NCI-H2029 (cell line): ENCODE measurements at places on chromosomes 2 and 18.

DNA sequence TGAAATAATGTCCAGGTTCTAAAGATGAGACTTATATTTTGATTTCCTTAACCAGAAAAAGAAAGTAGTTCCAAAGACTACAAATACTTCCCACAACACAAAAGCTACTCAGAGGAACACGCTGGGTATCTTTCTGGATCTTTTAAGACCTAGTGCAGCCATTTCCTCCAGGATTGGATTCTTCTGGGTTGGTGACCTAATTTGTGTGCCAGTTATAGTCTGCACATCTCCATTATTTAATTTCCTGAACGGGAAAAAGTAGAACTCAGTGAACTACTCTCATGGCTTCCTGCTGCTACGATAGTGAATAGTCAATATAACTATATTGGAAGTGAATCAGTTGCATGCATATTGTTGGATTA is 1.5 kb downstream of the TMEM87B start:
- DNase-seq, result no peak

DNA sequence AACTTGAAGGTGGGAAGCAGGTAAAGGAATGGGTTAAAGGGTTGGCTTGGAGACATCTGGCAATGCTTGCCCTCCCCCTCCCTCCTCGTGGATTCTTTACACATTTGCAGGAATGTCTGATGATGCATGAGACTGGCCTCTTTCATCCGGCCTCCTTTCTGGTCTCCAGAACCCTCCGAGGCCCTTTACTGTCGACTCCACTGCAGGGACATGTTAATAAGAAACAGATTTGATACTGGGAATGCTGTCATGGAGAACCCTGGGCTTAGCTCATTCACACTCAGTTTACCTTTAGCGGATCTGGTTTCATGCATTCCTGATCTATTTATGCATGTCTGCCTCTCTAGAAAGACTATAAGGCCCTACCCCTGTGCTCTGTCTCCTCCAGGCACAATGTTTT is 238.7 kb downstream of the TGIF1 start:
- DNase-seq, result no peak

DNA sequence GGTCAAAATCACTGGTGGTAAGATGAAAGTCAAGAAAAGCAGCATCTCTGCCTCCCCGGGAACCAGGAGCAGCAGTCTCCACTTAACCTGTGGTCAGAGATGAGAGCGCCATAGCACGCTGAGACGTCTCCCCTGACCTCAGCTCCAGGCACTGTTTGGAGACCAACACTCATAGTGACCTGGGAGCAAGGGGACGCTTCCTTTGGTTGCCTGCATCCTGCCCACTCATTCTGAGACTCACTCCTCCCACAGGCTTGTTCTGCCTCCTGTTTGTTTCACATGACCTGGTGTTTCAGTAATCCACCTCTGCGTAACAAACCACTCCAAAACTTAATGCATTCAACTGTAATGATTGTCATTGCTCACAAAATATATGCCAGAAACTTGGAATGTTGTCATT is 139.3 kb downstream of the ACOXL start:
- DNase-seq, result no peak

DNA sequence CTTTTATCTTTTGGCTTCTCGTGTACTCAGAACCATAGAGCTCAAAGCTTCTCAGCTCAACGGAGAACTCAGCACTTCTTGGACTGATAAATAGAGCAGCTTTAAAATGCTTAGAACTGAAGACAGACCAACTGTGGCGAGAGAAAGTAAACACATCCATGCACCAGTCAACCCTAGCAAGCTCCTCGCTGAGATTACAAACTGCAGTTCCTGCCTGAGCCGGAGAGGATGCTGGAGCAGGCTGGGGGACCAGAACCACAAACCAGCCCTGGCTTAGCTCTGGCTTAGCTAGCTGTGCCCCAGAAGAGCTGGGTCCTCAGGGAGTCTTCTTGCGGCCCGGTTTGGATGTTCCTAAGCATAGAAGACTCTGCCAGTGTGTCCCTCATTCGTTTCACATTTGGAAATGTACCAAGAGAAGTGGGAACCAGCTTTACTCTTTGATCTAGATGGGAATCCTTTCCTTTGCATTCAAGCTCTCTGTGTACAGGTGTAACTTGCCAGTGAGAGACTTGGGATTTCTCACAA is 5.6 kb downstream of the PAX8 start:
- DNase-seq, result no peak

DNA sequence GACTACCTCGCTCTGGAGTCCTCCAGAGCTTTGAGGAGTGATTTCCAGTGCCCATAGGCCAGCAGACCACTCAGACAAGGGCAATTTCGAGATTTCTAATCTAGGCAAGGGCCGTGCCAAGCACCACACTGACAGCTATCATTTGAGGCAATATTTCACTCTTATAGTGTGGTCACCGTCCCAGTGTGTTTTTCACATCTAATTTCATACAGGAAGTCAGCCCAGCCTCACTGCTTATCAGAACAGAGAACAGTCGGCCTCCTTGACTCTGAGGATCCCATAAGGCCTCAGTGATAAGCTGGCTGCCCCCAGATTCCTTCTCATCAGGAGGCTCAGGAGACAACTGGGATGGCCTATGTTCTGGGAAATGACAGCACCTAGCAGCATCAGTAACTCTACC is 581 bp downstream of the CAPN14 start:
- DNase-seq, result no peak

GRCh38 chr2:36965751-36966369 is 476 bp downstream of the STRN start:
- no peak for DNase-seq

GRCh38 chr2:128262315-128263253 is 56.1 kb downstream of the HS6ST1 start:
- no peak for DNase-seq

DNA sequence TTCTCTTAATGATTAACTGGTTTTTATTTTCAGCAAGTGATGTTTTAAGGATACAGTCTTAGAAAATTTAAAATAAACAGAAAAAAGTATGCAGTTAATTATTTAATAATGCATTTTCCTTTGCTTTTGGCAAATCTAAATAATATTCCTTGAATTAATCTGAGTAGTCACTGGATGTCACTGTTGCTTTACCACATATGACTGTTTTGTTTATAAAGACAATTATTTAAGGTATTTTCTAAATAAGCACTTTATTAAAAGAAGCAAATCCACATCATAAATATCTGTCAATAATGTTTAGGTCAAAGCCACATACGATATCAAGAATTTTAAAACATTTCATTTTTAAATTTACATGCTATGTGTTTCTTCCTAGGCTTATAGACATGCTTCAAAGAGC is 40.6 kb upstream of the TFPI start:
- DNase-seq, result no peak

- no peak for DNase-seq
These were observed 173.0 kb downstream of the CTIF start for GRCh38 chr18:48711651-48712486.

DNA sequence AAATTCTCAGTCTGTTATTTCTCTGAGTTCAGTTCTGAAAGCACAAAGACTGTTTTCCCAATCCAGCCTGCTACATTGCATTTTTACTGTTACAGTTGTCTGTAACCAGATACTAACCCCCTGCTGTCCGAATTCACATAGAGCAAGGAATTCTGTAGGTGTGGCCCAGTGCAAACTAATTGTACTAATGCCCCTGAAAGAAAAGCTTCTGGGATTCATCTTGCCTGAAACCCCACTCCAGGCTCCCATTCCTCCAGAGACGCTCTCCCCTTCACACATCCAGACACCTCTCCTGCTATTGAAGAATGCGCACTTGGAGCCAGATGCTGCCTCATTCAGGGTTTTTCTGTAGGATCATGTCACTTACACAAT is 127.0 kb downstream of the TTC32 start:
- DNase-seq, result no peak

DNA sequence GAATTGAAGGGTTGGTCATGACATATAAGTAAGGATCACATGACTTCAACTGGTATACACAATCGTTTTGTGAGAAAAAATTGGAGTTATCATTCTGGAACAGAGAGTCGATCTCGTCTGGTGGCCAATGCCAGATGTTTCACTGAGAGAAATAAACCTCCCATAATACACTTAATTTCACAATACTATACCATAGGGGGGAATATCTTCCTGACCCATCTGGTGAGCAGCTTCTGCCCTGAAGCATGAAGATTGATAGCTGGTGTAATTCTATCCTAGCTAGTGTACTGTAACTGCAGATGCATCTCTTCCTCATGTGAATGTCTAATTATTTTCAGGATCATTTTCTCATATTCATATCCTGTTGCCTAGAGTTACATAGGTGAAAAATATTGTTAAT is 15.7 kb upstream of the CDH7 start:
- DNase-seq, result no peak

GRCh38 chr18:78678318-78678695 is 301.3 kb upstream of the SALL3 start:
- DNase-seq, result no peak

DNA sequence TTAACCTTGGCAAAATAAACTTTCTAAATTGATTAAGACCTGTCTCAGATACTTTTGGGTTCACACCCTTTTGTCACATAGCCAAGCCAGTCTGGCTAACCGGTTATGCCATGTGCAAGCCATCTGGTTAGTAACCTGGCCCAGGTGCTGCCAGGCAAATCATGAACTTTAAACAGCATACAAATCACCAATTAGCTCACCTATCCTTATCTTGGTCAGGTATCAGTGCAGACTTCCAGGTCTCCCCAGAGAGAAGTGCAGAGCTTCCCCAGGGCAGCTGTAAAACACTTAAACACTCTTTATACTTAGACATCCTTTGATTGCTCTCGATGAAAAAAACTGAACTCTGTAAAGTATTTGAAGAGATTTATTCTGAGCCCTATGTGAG is 14.9 kb upstream of the MC5R start:
- no peak for DNase-seq

DNA sequence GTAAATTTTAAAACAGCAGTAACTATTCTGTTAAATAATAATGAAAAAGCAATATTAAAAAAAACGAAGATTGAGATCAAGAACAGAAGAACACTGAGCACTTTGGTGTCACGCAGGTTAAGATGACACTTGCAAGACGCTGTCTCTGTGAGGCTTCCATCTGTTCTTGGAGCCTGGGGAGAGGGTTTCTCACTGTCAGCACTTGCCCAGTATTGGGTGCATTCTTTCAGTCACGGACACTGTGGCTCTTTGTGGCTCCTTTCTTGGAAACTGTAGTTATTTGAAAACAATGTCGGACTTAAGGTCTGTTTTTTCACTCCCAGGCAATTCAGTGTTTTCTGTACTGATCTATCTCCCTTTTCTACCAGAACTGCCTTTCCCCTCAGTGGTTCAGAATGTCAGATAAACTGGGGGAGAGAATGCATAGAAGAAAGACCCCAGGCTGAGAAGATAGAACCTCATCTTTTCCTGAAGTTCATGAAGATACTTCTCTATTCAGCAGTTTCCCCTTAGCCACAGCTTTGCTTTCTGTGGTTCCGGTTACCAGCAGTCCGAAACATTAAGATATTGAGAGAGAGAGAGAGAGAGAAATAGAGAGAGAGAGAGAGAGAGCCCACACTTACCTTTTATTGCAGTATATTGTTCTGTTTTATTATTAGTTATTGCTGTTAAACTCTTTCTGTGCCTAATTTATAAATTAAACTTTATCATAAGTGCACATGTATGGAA is 283.3 kb downstream of the DCDC2C start:
- DNase-seq, result no peak

DNA sequence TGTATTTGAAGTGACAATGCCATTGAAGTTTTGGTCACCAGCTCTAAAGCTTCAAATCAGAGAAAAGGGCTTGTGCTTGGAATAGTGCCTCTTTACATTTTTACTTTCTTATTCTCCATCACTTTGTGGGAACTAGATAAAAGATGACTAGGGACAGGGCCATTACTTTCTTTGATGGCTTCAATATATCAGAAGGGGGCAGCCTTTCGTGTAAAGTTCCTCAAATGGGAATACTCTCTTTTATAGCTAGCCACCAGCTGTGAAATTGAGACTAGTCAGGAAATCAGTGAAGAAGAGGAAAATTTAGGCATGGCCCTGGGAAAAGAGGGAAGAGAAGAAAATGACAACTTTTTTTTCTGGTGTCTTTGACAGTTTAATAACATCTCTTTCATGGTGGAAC is 242.5 kb downstream of the DCC start:
- DNase-seq, result no peak

DNA sequence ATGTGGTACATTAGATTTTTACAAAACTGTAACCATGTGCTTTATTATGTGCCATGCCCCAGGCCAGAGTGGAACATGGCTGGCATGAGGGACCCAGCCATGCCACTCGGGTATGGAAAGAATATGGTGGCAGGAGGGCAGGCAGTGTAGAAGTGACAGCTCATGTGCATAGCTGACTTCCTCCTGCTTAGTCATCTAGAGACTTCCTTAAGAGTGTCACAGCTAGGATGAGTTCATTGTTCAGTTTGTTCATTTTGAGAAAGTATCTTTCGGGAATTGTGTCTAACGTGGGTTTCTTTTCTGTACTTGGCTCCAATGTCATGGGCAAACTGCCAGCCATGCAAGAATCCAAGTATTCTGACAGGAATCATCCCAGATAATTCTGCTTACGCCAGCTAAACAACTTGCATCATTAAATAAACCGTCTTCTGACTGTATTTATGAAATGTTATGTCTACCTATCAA is 94.3 kb upstream of the ITGB6 start:
- DNase-seq, result no peak
